SK-N-DZ (cell line): ENCODE measurements at places on chromosomes 2 and 18.

GRCh38 chr2:143284087-143284675 lies 155.0 kb downstream of the ARHGAP15 start:
- DNase-seq = peak; percentile 28

- DNase-seq = no peak
Measured at GRCh38 chr2:66982766-66983165, 414.4 kb upstream of the ETAA1 start.

DNA sequence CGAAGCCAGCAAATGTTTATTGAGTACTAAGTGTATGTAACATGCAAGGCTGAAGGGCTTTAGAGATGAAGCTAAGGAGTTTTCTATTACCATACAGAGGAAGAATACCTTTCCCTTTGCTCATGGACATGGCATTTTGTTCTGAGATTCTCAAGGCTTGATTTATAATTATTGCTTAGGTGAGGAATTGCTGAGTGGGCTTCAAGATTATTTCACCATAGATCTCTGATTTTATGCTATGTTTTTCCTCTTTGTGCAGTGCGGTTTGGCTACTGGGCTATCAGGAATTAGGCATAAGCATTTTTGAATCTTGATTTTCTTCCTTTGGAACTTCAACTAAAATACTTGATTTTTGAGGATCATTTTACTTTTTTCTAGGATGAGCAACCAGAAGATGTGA lies 42.5 kb downstream of the VRK2 start:
- DNase-seq = no peak

- DNase-seq = no peak
Measured at GRCh38 chr2:198259496-198259895, 455.1 kb downstream of the PLCL1 start.

- no peak for DNase-seq
Measured at GRCh38 chr2:146527166-146527565, 1317.7 kb upstream of the ACVR2A start.

- no peak for DNase-seq
Measured at GRCh38 chr2:134137182-134137611, 116.7 kb upstream of the MGAT5 start.

- no peak for DNase-seq
Measured at GRCh38 chr2:37892436-37893114, 32.5 kb upstream of the RMDN2 start.

- DNase-seq = no peak
Measured at GRCh38 chr2:143231254-143231645, 102.0 kb downstream of the ARHGAP15 start.

GRCh38 chr18:37964885-37965571 lies 399.4 kb upstream of the CELF4 start:
- no peak for DNase-seq
